Hippocampal formation (tissue), 2 donors: ENCODE measurements at places on chromosomes 2 and 18.

DNA sequence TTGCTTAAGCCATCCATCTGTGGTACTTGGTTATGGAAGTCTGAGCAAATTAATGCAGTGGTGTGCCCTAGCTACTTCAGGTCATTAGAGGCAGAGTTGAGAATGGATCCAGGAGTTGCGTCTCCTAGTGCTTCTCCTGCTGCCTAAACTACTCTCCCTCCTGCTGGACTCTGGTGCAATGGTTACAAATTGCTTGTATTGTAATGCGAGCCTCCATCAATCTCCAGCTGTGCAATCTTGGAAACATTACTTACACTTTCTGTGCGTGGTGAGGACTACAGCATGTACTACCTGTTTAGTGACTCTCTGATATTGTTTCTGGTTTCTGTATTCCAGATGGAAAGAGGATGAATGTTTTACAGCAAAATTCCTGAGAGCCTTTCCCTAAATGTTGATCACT lies 119.0 kb upstream of the CYRIA start:
- no peak for DNase-seq

GRCh38 chr2:101361522-101361921 lies 25.8 kb downstream of the CREG2 start:
- DNase-seq, result no peak

GRCh38 chr18:2857491-2858131 lies 10.8 kb downstream of the EMILIN2 start:
- DNase-seq, result no peak

GRCh38 chr2:28976584-28976983 lies 4.5 kb upstream of the TOGARAM2 start:
- no peak for DNase-seq

- no peak for DNase-seq
These were observed 145.8 kb downstream of the AGPS start for GRCh38 chr2:177538323-177538722.

GRCh38 chr2:149808556-149808955 lies 221.0 kb upstream of the MMADHC start:
- DNase-seq, result no peak

DNA sequence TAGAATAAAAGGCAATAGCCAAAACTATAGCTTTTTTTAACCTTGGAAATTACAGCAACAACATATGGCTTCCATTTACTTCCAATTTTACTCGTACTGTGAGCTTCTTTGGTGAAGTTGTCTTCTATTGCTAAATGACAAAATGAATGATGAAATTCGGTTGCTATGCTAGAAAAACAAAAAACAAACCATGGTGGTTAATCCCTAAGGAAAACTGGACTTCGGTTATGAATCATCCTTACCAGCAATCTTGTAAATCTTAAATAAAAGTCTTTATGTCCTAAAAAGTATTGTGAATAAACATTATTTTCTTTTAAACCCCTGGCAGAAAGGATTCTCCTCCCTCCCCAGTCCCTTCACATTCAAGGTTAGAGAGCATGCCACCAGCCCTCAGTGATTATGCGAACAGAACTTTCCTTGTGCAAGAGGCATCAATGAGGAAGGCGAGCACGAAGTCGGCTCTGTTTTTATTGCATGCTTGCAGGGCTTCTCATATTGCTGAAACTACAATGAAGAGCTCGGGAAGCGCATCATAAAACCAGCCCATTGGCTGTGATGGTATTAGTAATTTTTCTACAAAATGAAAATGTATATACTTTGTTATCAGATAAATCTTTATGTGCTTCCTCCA lies 62.9 kb downstream of the ZNF521 start:
- no peak for DNase-seq

DNA sequence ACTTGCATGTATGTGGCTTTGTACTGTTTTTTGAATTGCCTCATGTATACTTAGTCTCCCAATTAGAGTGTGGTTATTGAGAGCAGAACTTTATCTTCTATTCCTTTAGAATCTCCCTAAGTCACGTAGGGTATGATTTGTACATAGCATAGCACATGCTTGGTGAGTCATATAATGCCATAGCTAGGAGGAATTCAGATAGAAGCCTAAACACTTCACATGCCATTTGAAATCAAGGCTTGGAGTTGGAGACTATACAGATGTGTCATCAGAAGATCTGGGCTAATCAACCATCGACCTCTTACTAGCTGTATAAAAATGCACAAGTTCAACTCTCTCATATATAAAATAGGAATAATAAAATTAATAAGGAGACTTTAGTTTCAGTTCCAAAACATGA lies 222.6 kb upstream of the ST6GAL2 start:
- no peak for DNase-seq

DNA sequence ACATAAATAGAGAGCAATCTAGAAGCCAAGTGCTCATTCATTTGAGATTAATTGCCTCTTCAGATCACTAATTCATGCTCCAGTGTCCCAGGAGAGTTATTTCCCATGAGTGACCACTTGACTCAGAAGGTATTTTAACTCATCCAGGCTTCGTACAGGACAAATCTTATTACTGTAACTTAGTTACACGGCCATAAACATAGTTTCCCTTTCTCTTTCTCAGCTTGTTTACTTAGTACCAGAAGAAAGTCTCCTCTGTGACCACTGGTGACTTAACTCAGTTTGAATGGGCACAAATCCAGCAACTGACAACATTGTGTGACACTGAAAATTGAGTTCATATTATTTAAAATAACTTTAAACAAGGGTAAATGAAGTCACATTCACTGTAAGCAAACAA lies 25.3 kb downstream of the MMADHC start:
- no peak for DNase-seq

DNA sequence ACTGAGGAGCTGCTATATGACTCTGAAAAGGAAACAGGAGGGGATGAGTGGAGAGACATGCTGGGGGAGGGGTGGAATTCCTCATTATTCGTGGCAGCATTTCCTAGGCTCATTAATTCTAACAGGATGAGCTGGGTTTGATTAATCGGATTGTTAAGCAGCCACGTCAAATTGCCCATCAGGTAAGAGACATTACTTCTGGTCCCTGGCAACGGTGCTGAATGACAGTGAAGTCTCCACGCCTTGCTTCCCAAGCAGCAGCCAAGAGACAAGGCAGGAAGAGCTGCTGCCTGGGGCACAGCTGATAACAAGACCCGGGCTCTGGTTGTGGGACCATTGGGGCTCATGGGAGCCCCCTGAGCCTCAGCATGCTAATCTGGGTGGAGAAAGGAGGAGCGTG lies 86.6 kb downstream of the MARCHF4 start:
- no peak for DNase-seq

- DNase-seq, result no peak
These were observed 487.9 kb upstream of the ID2 start for GRCh38 chr2:8193686-8194615.

DNA sequence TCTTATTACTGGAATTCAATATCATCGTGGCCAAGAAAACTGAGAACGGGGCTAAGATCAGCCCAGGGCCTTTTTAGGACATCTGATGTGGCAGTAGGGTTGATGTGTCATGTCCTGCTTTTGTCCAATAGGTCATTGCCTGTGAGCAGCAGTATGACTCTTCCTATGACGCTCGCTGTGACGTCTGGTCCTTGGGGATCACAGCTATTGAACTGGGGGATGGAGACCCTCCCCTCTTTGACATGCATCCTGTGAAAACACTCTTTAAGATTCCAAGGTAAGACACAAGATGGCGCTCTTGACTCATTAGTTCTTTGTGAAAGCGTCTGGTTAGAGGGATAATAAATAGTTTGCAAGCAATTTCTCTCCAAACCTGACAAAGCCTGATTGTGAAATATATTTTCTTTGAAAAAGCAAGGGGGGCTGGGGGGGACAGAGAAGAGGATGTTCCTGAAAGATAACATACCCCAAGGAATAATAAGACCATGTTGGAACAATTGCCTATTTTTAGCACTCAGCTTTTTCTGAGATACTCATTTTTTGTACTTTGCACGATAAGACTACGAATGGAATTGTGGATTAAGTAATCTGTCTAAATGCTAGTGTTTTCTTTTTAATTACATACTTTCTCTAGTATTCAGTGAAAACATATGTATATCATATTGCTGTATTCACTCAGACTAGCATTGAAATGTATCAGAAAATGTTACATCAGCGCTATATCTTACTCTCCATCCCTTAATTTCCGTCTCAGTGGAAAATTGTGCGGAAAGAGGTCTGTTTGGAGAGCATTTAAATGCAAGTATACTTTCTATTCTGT lies 58.1 kb downstream of the MYO3B start:
- DNase-seq, result no peak

- no peak for DNase-seq
These were observed 588 bp downstream of the OTX1 start for GRCh38 chr2:63051042-63051794.

DNA sequence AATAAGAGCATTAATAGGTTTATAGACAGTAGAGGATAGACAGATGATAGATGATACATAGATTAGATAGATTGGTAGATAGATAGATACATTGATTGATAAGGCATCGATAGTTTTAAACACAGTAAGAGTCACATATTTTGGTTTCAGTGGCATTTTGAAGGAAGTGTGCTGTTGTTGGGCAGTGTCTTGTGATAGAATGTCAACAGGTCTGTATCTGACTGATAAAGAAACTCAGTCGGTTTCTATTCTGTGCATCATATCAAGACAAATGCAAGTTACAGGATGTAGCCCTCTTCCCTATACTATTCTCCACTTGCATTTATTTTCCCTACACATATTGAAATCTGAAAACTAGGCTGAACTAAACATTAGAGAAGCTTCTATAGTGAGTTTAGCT lies 1229.0 kb upstream of the ZEB2 start:
- DNase-seq, result no peak

DNA sequence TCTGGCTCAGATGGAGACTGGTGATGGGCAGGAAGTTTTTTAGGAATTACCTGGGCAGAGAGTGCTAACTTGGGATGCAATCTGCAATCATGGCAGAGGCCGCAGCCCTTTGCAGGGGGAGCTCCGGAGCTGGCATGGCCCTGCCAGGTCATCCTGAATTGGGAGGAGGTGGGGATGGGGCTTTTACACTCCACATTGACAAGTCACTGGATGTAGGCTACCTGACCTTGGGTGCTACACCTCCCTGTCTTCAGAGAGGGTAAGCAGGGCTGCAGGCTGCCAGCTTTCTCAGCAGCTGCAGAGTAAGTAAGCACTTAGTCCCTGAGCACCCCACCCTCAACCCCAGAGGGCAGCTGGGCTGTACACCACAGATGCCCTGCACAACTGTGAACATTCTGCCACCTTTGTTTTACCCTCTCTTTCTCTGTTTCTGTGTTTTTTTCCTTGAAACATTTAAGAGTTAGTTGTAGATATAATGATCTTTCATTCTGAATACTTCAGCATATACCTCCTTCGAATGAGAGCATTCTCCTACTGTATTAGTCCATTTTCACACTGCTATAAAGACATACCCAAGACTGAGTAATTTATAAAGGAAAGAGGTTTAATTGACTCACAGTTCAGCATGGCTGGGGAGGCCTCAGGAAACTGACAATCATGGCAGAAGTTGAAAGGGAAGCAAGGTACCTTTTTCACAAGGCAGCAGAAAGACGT lies 6.8 kb upstream of the HS1BP3 start:
- DNase-seq, result no peak

DNA sequence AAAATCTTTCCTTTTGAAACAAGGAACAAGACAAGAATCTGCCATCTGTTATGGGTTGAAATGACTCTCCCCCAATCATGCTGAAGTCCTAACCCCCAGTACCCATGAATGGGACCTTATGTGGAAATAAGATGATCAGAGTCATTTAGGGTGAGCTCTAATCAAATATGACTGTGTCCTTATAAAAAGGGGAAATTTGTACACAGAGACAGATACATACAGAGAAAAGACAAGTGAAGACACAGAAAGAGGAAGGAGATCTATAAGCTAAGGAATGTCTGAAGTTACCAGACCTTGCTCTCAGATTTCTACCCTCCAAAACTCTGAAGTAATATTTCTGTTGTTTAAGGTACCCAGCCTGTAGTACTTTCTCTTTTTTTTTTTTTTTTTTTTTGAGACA lies 15.7 kb downstream of the TGFBRAP1 start:
- no peak for DNase-seq

- no peak for DNase-seq
These were observed 34.8 kb downstream of the GPATCH11 start for GRCh38 chr2:37119157-37119556.

DNA sequence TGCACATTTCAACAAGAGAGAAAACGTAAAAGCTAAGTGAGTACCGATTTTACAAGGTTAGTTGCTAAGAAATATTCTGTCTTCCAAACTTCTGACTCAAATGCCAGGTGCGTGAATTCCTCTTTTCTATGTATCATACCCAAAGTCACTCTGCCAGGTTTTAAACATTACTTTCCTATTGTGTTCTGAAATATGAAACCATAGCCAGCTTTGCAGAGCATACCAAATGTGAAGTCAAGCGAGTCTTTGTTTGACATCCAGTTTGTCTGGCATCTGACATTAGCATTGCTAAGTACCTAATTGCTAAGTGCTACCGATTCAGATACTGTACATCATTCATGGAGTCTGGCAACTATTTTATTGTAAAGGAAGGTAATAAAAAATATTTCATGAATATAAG lies 321.9 kb upstream of the GALNT5 start:
- no peak for DNase-seq

DNA sequence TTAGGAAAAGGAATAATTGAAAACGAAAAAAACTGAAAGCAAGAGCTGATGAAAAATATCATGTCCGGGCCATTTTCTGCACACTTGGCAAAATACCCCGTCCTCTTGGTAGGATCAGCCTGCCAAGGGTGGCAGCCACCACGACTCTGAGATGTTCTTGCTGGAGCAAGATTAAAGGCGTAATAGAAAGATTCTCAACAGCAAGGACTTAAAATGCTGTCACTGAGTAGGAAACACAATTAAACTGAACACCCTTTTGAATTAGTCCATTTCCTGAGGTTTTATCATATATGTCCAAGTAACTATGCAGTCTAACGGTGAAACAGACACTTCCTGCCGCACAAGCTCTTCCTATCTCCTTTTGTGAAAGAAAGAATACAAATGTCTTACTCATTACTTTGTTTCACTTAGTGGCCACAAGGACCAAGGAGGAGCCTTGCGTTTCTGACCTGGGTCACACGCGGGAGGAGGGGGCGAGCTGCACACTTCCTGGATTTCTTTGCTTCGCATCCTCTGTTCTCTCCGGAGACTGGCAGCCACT lies 222.7 kb downstream of the PIEZO2 start:
- DNase-seq, result no peak

GRCh38 chr18:62175521-62175920 lies 11.3 kb downstream of the PIGN start:
- no peak for DNase-seq

- DNase-seq, result no peak
These were observed 490.2 kb upstream of the KLHL29 start for GRCh38 chr2:22894761-22895160.

- DNase-seq, result no peak
These were observed 161.6 kb downstream of the RDH14 start for GRCh38 chr2:18398833-18399232.
